ENCODE measurements at places on chromosomes 3 and 15.

GRCh38 chr15:99711625-99712024 lies 21.6 kb downstream of the LYSMD4 start:
- DNase-seq = no peak

- DNase-seq = no peak
Measured at GRCh38 chr3:152084441-152085158, 184.1 kb upstream of the MBNL1 start.

DNA sequence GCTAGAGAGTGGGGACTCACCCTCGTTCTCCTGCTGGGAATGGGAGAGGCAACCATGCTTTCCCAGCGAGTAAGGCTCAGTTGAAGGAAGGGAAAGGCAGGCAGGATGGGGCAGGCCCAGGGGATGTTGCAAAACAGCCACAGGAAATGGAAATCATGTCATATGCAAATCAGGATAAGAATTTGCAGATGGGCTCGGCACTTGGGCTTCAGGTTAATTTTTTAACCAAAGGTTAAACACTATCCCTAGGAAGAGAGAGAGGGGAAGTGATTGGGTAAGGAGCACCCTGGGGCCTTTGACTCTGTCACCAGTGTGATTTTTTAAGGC lies 14.6 kb upstream of the PLA2G4E start:
- DNase-seq = no peak

DNA sequence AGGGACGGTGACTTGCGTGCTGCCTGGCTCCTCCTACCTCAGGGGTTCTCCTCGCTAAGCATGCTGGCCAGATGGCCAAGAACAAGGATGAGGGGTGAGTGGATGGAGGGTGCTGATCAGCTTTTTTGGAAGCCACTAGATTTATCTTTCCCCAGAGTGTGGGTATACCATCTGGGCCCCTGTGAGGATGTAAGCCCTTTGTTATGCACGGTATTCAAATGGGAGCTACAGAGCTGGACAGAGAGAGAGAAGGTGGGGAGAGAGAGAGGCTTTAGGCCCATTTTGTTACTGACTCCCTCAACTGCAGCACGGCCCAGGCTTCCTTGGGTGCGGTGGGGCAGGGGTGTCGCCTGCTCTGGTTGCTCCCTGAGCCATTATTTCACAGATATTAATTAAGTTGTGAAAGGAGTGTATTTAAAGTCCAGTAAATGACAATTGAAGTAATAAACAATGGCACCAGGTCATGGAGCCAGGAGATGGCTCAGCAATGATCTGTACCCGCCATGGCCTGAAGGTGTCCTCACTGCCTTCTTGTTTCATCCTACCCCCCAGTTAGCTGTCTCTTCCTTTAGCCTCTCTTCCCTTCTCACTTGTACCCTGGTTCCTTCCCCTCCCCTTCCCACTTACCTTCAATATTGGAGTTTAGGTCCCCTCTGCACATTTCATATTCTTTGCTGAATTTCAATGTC lies 158.0 kb downstream of the CLSTN2 start:
- DNase-seq = no peak

GRCh38 chr3:189947948-189948723 lies 172.6 kb downstream of the P3H2 start:
- DNase-seq = no peak

- DNase-seq = no peak
Measured at GRCh38 chr3:57682284-57682683, 10.6 kb downstream of the DENND6A start.

- no peak for DNase-seq
Measured at GRCh38 chr3:81195478-81195877, 566.0 kb downstream of the GBE1 start.

- DNase-seq = peak; percentile 19
Measured at GRCh38 chr3:127671523-127672428, 976 bp upstream of the ABTB1 start.

- no peak for DNase-seq
Measured at GRCh38 chr3:195870937-195871336, 37.4 kb downstream of the TNK2 start.

DNA sequence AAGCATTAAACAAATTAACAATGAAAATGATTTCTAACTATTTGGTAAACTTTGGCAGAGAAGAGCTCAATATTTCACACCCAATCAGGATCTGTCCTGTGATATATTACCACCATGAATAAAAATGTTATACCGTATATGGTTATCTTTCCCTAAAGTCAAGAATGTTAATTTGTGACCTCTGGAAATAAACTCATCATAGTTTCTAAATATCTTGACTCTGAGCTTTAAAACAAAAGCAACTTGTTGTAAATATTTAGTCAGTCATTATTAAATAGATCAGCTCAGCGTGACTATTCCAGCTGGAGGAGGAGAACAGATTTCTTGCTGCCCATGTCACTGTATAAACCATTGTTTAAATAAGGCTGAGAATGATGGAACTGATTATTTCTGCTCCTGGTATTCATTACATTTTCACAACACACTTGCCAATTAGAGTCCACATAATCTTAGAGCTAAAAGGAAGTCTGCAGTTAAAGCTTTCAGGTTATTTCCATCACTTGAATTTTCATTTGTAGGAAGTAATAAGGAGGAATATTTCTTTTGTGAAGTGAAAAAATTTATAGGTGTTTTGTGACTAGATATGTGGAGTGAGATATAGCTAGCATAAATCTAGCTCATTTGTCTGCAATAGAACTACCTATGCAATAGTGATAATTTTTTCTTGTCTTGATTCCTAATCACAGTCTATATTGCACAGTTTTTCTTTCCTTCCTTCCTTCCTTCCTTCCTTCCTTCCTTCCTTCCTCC lies 106.5 kb upstream of the P2RY1 start:
- no peak for DNase-seq

- DNase-seq = no peak
Measured at GRCh38 chr15:63288778-63289378, 11.5 kb downstream of the APH1B start.

GRCh38 chr3:128501431-128501830 lies 8.4 kb upstream of the GATA2 start:
- no peak for DNase-seq

- DNase-seq = no peak
Measured at GRCh38 chr15:31034152-31034551, 42.7 kb upstream of the MTMR10 start.

DNA sequence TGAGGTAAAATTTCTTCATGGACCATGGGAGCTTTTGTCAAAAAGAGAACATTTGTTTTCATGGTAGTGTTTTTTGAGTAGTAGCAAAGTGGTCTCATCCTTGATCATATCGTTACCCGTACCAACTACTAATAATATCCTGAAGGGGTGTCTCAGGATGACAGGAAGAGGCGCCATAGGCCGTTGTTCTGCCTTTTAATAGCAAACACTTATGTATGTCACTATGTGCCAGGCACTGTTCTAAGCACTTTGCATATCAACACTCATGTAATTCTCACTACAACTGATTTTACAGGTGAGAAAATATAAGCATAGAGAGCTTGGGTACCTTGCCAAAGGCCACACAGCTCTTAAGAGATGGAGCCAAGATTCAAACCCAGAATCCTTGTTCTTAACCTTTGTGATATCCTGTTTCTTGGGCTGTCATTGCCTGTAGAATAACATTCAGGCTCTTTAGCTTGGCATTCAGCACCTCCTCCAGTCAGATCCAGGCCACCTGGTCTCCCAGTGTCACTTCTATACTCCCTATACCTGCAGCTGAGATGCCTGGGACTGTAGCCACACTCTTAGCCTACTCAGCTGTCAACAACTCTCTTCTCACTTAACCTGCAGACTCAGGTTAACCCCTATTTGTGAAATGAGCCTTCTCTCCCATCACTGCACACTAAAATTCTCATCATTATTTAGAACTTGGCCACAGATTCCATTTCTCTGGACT lies 113.7 kb downstream of the USP13 start:
- DNase-seq = no peak

- DNase-seq = no peak
Measured at GRCh38 chr3:189902230-189903186, 218.2 kb downstream of the P3H2 start.

- DNase-seq = no peak
Measured at GRCh38 chr3:134362670-134363380, 11.4 kb downstream of the AMOTL2 start.

DNA sequence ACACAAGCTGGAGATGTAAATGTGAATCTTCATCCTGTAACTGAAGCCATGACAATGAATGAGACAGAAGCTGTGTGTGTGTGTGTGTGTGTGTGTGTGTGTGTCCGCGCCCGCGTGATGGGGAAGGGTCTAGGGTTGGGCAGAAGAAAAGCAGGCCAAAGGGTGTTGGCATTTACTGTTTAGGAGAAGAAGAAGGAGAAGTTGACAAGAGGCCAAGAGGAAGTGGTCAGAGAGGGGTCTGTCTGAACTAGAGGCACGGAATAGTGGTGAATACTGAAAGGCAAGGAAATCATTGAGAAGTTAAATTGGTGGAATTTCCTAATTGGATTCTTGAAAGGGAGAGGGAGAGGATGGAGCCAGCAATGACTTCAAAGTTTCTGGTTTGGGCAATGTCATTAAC lies 5.6 kb upstream of the NCEH1 start:
- no peak for DNase-seq

DNA sequence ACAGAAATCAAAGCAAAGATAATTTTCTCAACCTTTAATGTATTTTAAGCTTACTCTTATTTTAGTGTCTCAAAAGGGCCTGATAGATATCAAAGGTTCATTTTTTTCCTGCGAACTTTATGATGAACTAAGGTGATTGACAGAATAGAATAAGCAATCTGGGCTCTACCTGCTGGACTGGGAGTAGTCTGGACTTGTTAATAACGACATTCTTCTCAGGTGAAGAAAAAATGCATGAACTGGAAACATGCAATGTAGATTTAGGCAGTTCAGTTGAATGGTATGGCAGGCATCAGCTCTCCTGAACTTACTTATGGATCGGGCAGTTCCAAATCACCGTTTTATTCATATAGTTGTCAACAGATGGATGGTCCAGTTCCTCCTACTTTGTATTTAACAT lies 189.7 kb upstream of the ZBTB20 start:
- DNase-seq = no peak

DNA sequence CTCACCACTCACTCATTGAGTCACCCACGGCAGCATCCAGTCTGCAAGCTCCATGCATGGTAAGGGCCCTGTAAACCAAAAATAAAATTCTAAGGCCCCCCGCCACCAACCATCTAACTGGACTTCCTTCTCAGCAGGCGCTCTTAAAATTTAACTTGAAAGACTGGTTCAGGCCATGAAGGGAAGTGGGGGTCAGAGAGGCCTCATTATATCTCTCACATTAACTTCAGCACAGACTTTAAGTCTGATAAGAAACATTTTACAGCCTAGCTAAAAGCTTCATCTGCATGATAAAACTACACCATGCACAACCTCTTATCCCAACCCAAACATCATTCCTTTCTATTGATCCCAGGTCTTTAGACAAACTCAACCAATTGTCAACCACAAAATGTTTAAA lies 38.5 kb downstream of the FBLN2 start:
- no peak for DNase-seq

DNA sequence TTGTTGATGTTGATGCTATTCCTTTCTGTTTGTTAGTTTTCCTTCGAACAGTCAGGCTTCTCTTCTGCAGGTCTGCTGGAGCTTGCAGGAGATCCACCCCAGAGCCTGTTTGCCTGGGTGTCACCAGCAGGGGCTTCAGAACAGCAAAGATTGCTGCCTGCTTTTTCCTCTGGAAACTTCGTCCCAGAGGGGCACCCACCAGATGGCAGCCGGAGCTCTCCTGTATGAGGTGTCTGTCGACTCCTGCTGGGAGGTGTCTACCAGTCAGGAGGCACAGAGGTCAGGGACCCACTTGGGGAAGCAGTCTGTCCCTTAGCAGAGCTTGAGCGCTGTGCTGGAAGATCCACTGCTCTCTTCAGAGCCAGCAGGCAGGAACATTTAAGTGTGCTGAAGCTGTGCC lies 303.2 kb downstream of the ZIC1 start:
- DNase-seq = no peak

GRCh38 chr15:25391971-25392721 lies 46.7 kb downstream of the UBE3A start:
- DNase-seq = no peak

DNA sequence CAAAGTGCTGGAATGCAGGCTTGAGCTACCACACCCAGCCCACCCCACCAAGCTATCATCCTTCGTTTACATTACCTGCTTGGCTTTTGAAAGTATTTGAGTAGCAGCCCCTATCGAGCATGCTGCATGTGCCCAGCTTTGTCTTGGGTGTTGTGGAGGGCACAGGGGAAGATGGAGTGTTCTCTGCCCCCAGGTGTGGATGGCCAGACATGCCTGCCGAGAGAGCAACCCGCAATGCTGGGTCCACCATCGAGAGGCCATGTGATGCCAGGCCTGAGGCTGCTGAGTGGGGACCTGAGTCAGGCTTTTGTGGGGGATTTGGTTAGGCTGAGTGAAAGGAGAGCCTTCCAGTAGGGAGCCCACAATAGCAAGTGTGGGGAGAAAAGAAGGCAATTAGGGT lies 25.9 kb downstream of the FOXL2NB start:
- no peak for DNase-seq

DNA sequence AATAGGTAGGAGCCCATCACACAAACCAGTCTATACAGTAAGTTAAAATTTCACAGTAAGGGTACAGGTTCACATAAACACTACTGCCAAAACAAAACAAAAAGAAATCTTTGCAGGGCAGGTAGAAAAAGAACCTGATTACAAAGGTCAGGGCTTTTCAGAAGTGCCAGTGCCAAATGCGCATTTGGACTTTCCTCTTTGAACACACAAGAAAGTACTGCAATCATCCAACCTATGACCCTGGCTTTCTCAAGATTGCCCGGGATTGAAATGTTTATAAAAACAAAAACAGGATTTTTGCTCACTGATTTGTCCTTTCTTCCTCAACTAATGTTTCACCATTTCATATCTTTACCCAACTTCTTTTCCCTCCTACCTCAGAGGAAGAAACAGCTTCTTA lies 47.4 kb downstream of the CBLB start:
- no peak for DNase-seq

DNA sequence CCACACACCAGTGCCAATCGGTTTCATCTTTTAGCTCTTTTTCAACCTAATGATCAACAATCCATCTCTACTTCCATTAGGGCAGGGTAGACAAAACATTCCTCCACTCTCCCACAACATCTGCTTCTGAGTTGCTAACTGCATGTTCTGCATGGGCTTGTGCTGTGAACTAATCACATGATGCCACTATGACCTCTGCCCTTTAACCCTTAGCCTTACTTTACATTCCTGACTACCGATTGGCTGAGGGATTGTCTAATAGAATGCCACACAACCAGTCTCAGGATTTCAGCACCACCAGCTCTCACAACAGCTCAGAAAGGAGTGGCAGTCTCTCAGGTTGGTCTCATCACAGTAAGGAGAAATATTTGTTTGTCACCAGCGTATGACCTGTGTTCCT lies 562.8 kb downstream of the ROBO2 start:
- no peak for DNase-seq

All from stimulated activated CD8-positive, alpha-beta memory T cell treated with anti-CD3 and anti-CD28 coated beads, Interleukin-4, amount 100 ng/mL, for 1 hour (primary cell).